ENCODE measurements at places on chromosomes 16 and 17.

DNA sequence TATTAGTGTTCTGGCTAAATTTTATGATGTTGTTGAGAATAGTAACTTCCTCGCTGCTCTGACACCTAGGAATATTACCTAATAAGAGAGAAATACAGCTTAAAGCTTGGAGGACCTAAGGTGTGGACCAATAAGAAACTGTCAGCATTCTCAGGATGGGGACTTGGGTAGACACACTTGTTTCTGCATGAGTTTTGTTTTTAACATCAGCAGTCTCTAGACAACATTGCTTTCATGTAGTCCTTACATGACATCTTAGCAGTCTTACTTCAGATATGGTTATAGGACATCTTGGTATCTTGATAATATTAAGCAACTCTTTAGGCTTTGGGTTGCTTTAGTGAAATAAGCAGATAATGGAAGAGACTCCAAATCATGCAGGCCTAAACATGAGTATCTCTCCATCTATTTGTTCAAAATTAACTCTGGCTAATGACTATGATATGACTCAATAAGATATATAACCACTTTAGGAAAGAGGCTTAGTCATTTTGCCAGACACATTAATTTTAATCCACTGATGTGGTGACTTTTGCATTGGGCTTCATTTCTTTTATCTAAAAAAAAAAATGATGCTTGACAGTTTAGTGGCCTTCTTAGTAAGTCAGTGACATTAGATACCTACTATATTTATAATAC lies 84.5 kb downstream of the WNT3 start:
- no peak for DNase-seq

GRCh38 chr17:41547921-41548843 lies 20.1 kb upstream of the KRT19 start:
- DNase-seq: no peak

GRCh38 chr16:77868478-77868877 lies 80.1 kb downstream of the VAT1L start:
- DNase-seq: no peak

DNA sequence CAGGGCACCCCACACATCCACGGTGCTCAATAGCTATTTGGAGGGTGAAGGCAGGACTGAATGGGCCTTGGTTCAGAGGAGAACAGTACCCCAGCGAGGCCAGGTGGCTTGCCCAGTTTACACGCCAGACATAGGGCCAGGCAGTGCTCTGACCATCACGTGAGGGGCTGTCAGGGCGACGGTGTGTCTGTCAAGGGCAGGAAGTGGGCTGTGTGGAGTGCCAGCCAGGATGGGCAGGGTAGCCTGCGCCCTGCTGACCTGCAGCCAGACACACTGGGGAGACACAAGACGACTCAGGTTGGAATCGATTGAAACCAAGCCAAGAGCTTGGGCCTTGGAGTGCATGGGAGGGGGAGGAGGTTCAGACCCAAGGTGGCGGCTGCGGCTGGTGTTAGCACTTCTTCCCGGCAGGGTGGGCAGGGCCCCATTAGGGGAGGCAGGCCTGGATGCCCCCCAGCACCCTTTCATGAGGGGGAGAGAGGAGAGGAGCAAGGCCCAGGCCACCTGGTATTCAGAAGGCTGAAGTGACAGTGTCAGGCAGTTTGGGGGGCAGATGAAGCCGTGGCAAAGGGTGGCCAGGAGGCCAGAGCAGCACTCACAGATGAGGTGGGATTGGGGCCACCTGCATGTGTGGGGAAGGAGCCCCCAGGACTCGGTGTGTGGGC lies 68.2 kb downstream of the SREBF1 start:
- peak; percentile 58 for DNase-seq

GRCh38 chr17:78272914-78273258 lies 41.5 kb downstream of the TMEM235 start:
- DNase-seq: no peak

GRCh38 chr17:31269036-31269577 lies 27.9 kb downstream of the OMG start:
- no peak for DNase-seq

DNA sequence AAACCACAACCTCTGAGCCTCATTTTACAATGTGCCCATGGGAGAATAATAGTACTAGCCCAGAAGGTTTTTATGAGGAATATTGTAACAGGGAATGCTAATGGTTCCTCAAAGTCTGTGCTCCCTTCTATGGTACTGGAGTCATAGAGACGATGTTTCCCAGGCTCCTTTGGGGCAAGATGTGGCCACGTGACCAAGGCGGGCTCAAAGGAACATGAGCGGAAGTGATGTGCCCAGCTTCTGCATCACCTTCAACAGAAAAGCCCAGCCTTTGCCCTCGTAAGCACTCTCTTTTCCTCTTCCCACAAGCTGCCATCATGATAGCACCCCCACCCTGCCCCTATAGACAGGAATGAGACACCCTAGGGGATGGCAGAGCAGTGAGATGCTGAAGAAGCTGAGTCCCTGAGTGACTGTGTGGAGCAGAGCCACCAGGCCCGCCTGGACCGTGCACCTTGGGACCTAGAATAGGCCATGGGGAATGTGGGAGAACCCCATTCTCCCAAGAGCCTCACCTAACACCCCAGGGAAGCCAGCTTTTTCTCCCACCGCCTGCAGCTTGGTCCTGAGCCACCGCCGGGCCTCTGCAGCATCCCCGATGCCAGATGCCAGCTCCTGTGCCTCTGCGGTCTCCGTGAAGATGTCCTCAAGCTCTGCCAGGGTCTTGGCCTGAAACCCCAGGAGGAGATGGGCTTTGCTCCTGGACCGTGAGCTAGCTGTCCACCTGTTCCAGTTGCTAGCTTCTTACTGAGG lies 22.2 kb upstream of the PIK3R6 start:
- no peak for DNase-seq
